ENCODE measurements at places on chromosomes 7 and 10.

GRCh38 chr7:15292138-15292537, 269.7 kb downstream of the AGMO start:
- DNase-seq: no peak

DNA sequence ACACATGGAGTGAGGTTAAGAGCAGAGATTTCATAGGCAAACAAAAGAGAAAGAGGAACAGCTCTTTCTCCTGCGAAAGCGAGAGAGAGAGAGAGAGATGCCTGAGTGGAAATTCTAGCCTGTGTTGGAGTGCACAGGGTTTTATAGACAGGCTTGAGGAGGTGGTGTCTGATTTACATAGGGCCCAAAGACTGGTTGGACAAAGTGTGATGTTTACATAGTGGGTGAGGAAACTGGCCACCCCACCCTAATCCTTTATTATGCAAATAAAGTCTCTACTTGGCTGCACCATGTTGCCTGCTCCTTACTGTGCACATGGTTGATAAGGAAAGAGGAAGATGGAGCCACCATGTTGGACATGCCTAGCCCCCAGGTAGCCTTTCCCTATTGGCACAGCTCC, 967.8 kb upstream of the SORCS1 start:
- DNase-seq: no peak

DNA sequence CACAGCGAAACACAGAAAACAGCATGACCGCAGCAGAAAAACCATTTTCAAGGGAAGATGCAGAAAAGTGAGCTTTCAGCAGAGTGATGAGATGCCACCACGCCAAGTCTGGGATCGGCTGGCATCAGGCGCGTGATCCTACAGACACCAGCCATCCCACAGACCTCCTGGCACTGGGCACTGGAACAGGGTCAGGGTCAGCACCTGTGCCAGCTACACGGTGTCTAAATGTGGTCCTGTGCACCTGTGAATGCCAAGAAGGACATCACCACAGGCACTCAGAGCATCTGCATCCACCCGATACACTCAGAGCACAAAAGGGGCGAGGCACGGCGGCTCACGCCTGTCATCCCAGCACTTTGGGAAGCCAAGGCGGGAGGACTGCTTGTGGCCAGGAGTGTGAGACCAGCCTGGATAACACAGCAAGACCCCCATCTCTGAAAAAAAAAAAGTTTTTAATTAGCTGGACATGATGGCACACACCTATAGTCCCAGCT, 31.5 kb downstream of the STK32C start:
- no peak for DNase-seq

DNA sequence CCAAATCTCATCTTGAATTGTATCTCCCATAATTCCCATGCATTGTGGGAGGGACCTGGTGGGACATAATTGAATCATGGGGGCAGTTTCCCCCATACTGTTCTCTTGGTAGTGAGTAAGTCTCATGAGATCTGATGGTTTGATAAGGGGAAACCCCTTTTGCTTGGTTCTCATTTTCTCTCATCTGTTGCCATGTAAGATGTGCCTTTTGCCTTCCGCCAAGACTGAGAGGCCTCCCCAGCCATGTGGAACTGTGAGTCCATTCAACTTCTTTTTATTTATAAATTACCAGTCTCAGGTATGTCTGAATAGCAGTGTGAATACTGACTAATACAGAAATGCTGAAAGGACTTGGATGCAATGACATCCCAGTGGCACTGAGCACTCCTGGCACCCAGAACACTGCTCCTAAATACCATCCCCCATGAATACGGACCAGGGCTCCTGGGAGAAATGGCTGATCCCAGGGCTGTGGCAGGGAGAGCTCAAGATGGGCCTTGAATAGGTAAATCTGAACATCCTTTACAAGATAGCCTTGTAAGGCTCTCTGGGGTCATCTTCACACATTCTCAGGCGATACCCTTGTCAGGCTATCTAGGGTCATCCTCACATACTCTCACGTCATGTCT, 19.4 kb downstream of the ZFAND2A start:
- DNase-seq: no peak

- no peak for DNase-seq
These were observed 81.0 kb downstream of the TMEM270 start for GRCh38 chr7:73941836-73942551.

GRCh38 chr7:106331441-106332175, 46.8 kb upstream of the NAMPT start:
- DNase-seq: no peak

GRCh38 chr7:139720705-139721231, 57.0 kb downstream of the HIPK2 start:
- DNase-seq: no peak

DNA sequence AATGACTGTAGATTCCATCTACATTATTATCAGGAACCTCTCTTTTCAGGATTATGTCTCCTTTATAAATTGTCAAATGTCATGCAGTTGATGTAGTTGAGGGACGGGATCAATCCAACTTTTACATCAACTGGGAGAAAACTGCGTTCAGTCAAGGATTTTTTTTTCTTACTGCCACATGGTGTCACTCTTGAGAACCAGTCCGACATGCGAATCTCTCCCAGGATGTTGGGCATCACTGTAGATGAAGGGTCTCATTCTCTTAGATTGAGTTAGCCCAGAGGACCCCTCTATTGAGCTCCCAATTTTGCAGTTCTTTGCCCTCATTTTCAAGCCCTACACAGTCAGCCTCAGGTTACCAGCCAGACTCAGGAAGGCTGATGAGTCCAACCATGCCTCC, 120.3 kb upstream of the PTPRZ1 start:
- no peak for DNase-seq

DNA sequence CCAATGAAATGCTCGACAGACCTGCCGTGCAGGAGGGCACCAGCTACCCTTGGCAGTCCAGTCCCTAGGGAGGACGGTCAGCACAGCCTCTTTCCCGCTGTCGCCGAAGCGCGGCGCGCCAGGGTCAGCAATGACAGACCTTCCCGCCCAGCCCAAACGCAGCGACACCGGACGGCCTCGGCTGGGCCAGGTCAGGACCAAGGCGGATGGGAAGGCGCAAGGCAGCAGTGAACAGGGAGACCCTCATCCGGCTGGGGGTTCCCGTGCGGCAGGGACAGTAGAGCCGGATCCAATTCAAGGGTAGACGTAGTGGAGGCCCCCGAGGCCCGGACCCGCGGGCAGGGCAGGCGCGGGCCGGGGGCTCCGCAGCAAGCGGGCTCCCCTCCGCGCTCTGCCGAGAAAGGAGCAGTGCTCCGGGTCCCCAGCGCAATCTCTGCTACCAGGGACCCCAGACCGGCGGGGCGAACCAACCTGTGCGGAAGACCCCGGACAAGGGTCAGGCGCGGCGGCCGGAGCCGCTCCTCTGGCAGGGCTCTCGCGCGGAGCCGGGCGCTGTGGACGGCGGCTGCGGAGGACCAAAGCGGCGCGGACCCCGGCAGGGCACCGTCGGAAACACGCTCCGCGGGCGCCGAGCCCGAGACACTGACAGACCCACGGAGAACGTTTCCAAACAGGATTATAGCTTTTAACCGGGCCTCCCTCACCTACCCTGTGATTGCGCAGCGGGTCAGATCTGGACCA, at the start of gene SEC31B:
Gene SEC31B (minus strand): TSS at position 551 of the 741 bp plus-strand sequence. CDS start 2,909 bp downstream, outside the sequence.
- DNase-seq: peak; percentile 43

DNA sequence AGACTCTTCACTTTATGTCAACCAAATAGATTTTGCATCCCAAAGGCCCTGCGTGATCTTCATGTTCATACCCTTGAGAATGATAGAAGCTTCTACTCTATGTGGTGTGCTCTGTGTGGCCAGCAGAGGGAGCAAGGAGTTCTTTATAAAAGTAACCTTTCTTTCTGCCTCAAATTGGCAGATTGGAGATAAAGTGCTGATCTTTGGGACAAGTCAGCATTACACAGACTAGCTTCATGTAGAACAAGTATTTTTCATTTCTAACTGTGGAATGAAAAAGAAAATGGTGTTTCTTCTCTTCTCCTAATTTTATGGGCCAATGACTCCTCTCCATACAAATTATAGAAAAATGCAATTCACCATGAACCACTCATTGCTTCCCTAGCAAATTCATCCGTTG, 1214.1 kb downstream of the SORCS1 start:
- DNase-seq: peak; percentile 57

All from femur (tissue), 1 donor.